HS-27A (cell line): ENCODE measurements at places on chromosomes 1 and 21.

DNA sequence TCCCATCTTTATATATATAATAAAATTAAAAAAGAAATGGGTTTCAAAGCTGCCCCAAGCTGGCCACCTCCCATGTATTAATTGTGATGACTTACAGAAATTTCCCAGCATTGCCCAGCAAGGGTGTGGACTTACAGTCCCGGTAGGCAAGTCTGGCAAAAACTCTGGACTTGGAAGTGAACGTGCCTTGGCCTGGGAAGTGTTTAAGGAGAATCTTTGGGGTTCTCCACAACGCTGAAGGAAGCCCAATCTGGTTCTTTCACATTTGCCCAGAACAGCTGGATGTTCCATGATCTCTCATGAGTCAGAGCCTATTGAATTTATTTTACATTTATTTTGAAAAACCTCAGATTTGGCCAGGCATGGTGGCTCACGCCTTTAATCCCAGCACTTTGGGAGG is 98.4 kb upstream of the SLC45A1 start:
- DNase-seq: no peak

GRCh38 chr21:37984416-37984815 is 68.2 kb upstream of the KCNJ6 start:
- DNase-seq: no peak

DNA sequence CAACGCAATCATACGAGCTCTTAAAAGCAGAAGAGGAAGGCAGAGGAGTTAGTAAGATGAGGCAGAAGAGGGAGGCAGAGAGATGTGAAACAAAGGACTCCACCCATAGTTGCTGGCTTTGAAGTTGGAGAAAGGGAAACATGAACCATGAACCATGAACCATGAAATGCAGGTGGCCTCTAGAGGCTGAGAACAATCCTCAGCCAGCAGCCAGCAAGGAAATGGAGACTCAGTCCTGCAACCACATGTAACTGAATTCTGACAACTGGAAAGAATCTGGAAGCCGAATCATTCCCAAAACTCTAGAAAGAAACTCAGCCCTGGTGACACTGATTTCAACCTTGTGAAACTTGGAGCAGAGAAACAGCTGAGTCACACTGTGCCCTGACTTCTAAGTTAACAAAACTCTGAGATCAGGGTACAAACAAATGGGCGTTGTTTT is 10.1 kb downstream of the DIPK1A start:
- DNase-seq: no peak

- no peak for DNase-seq
These were observed 27.8 kb downstream of the SLC26A9 start for GRCh38 chr1:205915354-205915990.

- DNase-seq: no peak
These were observed 12.9 kb downstream of the TMEM9 start for GRCh38 chr1:201141418-201141817.
